ENCODE measurements at places on chromosomes 6 and 20.

GRCh38 chr6:33628401-33628964, 7.4 kb downstream of the ITPR3 start:
- DNase-seq = no peak

- no peak for DNase-seq
These were observed 70.3 kb upstream of the DSP start for GRCh38 chr6:7471171-7471570.

DNA sequence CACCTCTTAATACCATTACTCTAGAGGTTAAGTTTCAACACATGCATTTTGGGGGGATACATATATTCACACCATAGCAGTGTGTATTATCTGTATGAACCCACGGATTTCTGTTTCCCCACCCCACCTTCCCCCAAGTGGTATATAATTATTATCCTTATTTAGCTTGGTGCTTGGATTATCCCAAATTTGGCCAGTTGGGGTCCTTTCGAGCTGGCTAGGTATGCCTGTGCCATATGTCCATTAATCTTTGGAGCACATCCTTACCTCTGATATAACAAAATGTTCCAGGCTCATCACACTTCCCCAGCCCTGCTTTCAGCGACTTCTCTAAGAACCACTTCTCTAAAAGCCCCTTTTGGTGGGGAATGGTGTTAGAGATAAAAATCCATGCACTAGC, 118.7 kb upstream of the MLIP start:
- DNase-seq = no peak

DNA sequence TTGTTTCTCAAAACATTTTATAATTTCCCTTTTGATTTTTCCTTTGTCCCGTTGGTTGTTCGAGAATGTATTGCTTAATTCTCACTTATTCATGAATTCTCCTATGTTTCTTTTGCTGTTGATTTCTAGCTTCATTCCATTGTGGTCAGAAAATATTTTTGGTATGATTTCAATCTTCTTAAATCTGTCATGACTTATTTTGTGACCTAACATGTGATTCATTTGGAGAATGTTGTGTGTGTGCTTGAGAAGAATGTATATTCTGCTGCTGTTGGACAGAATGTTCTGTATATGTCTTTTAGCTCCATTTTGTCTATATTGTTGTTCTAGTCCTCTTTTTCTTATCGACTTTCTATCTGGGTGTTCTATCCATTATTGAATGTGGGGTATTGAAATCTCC, 286.2 kb upstream of the RNF217 start:
- DNase-seq = peak; percentile 5

GRCh38 chr20:25007491-25008305, 15.1 kb upstream of the APMAP start:
- no peak for DNase-seq

GRCh38 chr6:49934770-49935169, 29.2 kb downstream of the DEFB114 start:
- no peak for DNase-seq

DNA sequence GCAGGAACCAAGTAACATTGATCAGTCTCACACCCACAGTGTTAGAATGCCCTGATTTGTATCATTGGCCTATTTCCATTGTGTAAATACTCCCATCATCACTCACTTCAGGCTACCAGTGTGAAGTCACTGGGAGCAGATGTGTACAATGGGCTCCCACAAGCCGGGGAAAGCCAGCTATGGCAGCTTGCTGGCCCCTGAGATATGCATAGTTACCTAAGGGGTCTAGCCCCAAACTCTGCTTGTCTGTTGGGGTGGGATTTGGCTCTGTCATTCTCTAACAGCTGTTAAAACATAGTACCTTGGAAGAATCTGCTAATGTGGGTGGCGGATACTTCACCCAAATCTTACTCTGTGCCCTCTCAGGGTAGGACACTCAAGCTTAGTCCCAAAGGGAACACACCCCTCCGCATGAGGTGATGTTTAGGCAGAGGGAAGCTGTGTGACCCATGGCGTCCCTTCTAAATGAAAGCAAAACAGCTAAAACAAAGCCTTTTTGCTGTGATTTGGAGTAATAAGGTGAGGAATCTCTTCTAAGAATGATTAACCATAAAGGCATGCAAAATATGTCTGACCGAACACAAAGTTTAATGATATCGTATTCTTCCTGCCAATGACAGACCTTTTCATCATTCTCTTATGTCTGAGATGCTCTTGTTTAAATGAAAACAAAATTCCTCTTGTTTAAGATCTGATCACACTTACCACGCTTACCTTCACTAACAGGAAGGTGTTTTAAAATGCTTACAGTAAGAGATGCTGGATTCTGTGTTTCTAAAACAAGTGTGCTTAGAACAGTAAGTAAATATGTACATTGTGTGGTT, 45.9 kb upstream of the PXDC1 start:
- DNase-seq = peak; percentile 80

GRCh38 chr6:51562198-51562597, 525.2 kb downstream of the PKHD1 start:
- DNase-seq = no peak

DNA sequence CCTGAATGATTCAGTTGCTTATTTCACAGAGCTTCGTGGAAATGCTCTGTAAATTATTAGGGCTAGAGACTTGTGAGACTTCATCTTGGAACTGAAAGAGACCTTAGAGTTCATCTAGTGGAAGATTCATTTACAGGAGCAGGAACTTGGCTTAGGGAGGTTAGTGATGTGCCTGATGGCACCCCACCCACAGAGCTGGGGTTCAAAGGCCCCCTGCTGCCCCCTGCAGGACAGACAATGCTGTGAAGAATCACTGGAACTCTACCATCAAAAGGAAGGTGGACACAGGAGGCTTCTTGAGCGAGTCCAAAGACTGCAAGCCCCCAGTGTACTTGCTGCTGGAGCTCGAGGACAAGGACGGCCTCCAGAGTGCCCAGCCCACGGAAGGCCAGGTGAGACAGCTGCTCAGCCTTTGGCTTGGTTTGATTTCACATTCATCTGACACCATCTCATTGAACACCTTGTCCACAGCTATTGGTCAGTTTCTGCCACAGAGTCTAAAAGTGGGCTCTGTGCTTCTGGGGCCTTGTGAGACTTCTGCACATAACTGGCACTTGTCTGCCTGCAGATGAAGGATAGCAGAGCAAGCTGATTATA, 25.1 kb downstream of the MYBL2 start:
- DNase-seq = no peak

DNA sequence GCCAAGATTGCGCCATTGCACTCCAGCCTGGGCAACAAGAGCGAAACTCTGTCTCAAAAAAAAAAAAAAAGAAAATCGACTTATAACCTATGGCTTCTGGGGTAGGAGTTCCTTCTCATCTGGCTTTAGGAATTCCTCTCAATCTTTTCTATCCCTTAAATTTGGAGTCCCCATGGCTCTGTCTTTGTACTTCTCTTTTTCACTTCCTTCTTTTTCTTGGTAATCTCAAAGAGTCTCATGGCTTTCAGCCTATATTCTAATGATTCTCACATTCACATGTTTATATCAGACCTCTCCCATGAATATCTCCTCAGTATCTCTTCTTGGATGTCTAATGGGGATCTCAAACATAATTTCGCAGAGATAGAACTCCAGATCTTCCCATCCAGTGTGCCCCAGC, 42.8 kb upstream of the RALGAPA2 start:
- no peak for DNase-seq

DNA sequence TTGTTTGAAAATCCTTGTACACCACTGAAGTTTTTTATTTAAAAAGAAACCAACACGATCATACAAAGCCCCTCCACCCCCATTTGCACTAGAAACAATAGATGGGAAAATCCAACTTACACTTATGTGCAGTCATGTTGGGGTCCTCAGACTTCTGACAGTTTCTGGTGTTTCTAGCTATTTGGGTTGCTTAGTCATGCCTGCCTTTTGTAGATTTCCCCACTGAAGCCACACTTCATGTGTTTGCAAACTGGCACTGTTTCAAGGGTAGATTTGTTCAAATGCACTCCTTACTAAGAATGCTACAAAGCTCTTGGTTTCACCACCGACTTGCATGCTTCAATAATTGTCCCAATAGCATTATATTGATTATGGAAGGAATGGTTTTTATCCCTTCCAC, 1.5 kb downstream of the SH3BGRL2 start:
- DNase-seq = no peak

DNA sequence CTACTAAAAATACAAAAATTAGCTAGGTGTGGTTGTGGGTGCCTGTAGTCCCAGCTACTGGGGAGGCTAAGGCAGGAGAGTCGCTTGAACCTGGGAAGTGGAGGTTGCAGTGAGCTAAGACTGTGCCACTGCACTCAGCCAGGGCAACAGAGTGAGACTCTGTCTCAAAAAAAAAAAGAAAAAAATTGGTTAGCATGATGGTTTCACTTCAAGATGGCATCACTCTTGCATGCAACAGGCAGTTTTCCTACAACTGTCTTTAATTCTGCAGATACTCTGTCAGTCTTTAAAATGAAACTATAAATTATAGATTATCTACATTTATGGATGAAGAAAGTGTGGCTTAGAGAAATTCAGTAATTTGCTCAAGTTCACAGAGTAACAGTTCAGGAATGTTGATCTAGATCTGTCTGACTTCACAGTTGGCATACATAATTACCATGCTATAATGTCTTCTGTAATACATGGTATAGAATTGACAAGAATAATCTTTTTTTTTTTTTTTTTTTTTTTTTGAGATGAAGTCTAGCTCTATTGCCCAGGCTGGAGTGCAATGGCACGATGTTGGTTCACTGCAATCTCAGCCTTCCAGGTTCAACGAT, 27.0 kb downstream of the ITCH start:
- DNase-seq = no peak

- DNase-seq = no peak
These were observed 32.8 kb downstream of the PRDM1 start for GRCh38 chr6:106118835-106119431.

DNA sequence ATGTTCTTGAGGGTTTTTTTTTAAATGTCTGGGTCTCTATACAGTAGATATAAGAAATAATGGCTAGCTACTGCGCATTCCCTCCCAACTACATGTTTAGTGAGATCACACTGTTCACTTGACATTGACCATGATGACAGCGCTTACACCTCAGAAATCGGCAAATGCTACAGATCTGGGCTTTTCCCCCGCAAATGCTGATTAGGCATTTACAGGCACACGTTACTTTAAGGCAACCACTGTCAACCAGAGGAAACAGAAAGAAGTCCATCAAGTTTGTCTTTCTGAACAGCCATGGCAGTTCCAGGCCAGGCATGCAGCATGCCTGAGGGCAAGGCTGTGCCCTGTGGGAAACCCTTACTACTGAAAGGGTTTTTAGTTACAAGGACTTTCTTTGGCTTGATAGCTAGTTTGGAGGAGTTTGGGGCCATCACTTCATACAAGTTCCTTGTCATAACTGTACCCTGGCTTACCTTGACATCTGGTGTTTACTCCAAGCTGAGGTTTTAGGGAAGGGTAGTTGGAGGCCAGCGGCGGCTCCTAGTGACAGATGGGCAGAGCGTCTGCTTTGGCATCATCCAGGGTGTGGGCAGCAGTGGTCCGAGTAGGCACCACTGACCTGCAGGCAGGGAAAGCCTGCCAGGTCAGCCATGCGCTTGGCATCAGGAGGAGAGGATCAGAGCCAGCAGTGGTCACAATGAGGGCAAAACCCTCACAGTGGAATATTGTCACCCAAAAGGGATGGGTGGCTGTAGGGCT, 43.0 kb downstream of the CFAP61 start:
- DNase-seq = no peak

- peak; percentile 45 for DNase-seq
These were observed 39.2 kb downstream of the DYNLT1 start for GRCh38 chr6:158605266-158605878.

DNA sequence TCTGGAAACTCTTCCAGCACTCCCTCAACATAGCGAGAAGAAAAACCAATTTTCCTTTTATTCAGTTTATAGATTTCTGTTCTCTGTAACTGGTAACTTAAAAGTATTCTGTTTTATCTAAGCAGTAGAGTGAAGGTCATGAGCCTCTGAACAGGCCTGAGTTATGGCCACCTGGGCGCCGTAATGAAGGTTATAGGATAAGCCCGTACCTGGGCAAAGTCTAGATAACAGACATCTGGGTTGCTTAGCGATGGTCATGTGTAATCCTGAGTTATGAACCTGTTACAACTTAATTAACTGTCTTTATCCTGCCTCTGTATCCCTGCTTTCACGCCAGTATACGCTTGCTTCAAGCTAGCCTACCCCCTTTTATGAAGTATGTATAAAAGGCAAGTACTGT, 13.0 kb upstream of the FAM217A start:
- no peak for DNase-seq

GRCh38 chr6:7650878-7651277, 60.9 kb downstream of the SNRNP48 start:
- DNase-seq = no peak

DNA sequence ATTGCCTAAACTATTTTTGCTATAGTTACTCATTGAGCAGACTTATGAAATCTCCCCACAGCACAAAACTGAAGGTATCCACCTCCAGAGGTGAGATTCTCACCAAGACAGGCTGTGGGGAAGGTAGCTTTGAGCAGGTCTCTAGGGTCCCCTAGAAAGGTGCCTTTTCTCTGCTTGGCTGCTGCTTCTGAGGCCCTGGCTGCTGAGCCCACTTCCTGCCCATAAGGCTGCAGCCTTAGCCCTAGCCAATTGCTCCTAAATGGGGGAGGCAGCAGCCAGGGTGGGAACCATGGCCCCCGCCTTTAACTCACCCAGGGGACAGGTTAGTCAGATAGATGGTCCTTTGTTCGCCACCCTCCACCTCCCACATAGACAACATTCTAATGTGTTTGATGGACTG, 3.6 kb downstream of the NT5E start:
- DNase-seq = no peak

- no peak for DNase-seq
These were observed 143.0 kb upstream of the SLC22A16 start for GRCh38 chr6:110619275-110619908.

DNA sequence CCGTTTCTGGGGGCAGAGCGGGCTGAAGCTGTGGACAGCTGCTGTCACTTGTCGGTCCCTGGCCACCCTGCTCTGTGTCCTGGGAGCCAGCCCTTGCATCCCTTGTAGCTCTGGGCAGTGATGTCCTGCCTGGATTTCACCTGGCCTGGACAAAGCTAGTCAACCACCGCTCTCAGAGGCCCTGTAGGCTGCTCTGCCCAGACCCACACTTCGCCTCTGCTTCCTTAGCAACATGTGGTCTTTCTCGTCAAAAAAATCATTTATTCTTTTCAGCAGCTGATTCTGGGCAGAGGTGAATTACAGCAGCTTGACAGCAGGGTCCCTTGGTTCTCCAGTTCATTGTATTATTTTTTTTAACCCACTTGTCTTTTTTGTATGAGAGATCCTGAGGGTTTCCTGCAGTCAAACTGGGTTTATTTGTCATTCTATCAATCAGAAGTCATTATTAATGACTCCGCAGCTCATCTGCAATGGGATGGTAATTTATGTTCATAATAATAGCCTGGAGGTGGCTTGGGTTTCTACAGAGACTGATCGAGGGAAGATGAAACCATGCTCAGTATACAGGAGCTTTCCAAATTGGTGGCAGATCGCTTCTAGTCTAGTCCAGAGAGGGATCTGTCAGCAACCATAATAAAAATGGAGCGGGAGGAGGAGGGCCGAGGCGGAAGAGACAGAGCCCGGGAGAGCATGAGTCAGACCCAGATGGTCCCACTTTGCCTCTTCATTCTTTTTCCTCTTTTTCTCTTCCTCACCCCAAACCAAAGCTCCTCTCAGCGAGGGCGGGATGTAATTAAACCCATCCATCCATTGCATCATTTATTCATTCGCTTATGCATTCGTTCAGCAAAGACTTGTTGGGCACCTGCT, 22.4 kb downstream of the EDN3 start:
- no peak for DNase-seq

- DNase-seq = no peak
These were observed 27.8 kb upstream of the PIM1 start for GRCh38 chr6:37142050-37142614.

- DNase-seq = no peak
These were observed 6.0 kb downstream of the STMND1 start for GRCh38 chr6:17107863-17108262.
